ENCODE measurements at places on chromosomes 5 and 9. TPM values are rescaled to one million over a fixed set of nuclear protein-coding genes. Genes with fewer than 3 reads are reported as not detected.

DNA sequence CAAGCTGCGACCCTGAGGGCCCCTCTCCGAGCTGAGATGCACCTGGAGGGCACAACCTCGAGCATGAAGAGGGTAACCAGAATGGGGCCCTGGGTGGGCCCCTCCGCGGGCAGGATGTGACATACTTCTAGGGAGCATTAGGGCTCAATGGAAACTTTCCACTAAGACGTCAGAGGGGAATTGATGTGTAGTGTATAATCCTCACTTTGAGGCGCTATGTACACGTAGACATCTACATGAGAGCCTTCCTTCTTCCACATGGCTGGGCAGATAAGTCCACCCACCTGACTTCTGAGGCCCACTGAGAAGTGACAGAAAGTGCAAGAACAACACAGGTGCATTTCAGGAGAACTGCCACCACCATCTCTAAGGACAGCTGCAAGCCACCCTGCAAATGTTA, 61.0 kb downstream of the DAP start:
- DNase-seq, result no peak

FOXD4 gene
- 0.18 TPM for total RNA-seq

GRCh38 chr9:99347568-99347967, 125.5 kb downstream of the SEC61B start:
- no peak for DNase-seq

DNA sequence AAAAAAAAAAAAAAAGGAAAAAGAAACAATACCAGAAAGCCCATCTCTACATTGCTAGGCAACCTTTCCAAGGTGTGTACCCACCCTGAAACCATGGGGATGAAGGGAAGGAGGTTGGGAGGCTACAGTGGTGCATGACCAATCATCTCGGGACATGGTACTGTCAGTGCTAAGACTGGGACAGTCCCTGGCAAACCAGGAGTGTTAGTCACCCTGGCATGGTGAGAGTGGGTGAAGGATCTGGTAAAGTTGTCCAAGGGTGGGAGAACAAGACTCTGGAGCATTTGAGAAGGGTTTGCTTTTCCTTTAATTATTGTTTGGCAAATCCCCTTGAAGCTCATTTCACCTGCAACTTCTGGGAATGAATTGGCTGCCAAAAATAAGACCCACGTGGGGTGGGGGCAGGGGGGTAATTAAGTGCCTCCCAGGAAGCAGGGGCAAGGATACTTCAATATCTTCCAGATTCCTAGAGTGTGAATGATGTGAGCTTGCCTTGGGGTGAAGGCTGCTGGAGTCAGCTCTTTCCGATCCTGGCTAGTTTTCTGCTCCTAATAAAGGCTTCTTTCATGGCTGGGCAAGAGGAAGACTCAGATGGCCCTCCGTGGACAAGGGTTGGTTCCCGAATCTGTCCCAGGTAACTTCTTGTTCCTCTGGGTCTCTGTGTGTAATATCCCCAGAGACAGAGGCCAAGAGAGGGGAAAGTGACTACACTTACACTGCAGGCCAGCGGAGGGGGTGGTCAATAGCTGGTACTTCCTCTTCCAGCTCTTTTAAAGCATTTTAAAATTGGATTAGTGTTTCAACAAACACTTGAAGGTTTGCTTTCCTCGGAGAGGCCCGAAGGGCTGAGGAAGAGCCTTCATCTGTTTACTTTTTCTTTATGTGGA, 61.6 kb upstream of the SPRY4 start:
- DNase-seq, result no peak

- no peak for DNase-seq
These were observed 1.6 kb downstream of the DCAF12 start for GRCh38 chr9:34124926-34125325.

DNA sequence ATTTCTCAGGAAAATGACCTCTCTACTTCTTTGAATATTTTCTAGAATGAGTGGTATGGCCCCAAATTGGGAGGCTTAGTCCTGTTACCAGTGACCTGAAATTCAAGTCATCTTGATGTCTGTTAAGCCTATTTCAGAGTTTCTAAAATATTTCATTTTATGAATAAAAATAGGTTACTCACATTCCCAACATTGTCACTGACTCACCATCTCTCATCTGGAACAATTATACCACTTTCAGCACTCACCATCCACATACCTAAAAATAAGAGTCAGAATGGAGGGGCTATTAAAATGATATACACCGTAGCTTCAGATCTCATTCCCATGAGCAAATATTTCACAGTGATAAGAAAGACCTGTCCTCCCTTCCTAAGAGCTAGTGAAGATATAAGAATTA, 71.8 kb downstream of the KIAA1958 start:
- peak; percentile 79 for DNase-seq

OTP gene
- total RNA-seq, result not detected

DNA sequence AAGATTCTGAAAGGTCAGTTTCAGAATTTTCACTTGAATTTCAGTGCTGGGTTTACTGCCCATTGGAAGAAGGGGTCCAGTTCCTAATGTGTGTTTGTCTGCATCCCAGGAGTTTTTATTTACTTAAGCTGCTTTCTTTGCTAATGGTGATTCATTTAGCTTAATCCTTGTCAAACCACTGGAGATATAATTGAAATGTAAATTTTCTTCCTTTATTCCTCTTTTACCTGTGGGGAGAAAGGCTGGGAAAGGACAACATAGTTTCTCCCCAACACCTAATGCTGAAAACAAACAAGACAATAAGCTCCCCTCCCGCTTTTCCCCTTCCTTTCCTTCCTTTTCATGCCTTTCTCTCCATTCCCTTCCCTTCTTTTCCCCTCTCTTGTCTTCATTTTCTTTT, 185.8 kb downstream of the KCTD16 start:
- DNase-seq, result no peak

FKTN gene
- total RNA-seq, result 31.2 TPM

- no peak for DNase-seq
These were observed 52.7 kb downstream of the PIK3R1 start for GRCh38 chr5:68268101-68268851.

DNA sequence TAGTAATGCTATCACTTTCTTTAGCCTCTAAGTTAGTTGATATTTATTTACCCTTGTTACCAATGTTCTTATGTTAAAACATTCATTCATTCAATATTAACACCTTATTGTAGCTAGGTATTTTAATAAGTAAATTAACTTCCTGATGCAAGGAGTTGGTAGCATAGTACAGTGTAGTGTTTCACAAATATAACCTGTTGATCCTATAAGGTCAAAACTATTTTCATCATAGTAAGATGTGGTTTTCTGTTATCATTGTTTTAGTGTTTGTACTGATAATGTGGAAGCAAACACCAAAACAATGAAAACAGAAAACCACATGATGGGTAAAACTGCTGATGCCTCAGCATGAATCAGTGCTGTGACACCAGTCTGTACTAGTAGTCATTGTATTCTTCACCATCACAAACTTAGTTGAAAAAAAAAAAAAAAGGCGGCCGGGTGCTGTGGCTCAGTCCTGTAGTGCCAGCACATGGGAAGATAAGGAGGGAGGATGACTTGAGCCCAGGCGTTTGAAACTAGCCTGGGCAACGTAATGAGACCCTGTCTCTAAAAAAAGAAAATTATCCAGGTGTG, 36.5 kb downstream of the ZCCHC7 start:
- DNase-seq, result peak; percentile 13

DNA sequence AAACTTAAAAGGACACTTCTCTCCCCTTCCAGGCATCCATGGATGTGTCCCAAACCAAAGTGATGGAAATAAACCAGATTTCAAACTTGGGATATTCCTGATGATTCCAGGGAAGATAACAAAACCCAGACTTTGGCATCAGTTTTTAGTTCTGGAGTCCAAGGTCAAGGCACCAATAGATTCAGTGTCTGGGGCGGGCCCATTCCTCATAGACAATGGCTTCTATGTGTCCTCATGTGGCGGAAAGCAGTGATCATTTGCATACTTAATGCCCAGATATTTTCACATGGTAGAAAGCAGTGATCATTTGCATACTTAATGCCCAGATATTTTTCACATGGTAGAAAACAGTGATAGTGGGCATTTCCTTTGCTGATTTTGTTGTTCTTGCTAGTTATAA, 151.4 kb upstream of the DAP start:
- no peak for DNase-seq

GRCh38 chr5:37568018-37568753, 189.1 kb downstream of the WDR70 start:
- DNase-seq, result no peak

- no peak for DNase-seq
These were observed 752 bp downstream of the TSTD2 start for GRCh38 chr9:97632248-97632984.

- DNase-seq, result no peak
These were observed 62.1 kb downstream of the MCTP1 start for GRCh38 chr5:95222836-95223235.

GFRA3 gene
- total RNA-seq, result not detected

UNC5A gene
- total RNA-seq, result not detected

DNA sequence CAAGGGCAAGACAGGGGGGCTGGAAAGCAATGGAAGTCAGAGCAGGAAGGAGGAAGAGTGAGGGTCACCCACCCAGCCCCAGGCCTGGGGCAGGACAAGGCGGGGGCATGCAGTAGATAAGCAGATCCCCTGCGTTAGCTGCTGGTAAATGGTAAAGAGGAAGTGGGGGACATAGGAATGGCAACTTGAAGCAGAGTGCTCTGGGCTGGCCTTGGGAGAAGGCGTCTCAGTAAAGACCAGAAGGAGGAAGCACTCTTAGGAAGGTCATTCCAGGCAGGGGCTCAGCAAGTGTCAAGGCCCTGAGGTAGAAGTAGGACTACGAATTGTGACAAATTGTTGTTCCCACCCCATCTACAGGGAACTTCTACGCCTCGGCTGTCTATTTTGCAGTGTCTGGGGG, 15.1 kb downstream of the TCOF1 start:
- DNase-seq, result no peak

DNA sequence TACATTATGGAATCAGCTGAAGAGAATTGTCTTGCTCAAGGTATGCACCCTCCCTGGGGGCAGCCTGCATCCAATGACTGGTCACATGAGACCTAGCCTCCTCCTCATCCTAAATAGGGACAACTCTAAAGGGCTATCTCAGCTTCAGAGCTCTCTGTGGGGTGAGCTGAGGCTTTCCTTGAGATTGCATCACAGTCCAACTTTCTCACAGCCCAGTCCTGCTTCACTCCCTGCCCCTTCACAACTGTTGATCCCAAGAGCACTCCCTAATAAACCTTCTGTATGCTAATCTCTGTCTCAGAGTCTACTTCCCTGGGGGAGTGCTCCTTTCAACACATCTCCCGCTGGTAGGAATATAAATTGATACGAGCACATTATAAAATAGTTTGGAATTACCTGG, 44.1 kb upstream of the ERBIN start:
- DNase-seq, result no peak

DNA sequence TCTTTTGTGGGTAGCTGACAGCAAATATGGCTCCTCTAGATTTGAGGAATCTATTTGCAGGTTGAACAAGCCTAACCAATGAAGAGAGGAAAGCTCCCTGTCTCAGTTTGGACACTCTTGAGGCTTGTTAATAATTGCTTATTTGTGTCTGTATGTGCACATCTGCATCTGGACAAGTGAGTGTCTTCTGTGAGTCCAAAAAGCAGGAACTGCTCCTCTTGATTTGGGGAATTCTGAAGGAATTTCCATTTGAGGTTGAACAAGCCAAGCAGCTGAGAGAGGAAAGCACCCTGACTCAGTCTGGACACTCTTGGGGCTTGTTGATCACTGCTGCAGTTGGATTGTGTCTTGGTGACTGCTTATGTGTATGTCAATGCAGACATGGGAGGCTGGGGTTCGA, 211.6 kb downstream of the DTWD2 start:
- DNase-seq, result no peak

SLC6A3 gene
- total RNA-seq, result not detected

ZFP37 gene
- 2.3 TPM for total RNA-seq

ATP6V0E1 gene
- 447 TPM for total RNA-seq

C5orf58 gene
- total RNA-seq, result not detected

GRCh38 chr5:179792612-179793467, 946 bp upstream of the LTC4S start:
- DNase-seq, result no peak

- peak; percentile 54 for DNase-seq
These were observed 131.8 kb upstream of the ACOT12 start for GRCh38 chr5:81525690-81526089.

DNA sequence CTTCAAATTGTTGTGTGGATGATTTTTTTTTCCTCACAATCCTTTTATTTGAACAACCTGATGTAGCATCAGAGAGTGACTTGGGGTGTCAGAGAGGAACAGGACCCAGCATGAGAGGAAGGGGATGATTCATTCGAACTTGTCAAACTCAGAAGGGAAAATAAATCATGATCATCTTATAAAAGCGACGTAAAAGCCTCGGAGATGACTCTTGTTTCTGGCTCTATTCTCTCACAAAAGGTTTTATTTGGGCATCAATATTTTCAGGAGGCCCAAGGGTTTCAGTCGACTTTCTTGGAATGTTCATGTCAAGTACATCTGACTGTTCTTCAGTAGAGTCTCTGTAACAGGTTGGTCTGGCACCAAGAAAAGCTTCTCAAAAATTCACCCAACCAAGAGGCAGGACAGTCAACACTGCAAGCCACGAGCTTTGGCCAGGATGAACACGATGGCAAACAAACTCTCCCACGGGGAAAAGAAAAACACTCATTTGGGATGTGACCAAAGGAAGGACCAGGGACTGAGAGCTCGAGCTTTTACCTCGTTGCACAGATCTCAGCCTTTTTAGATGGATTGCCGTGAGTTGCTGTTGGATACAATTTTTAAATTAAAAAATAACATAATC, 55.1 kb downstream of the ANKH start:
- DNase-seq, result no peak

- no peak for DNase-seq
These were observed 66.8 kb downstream of the PLPP1 start for GRCh38 chr5:55467862-55468551.

SLC25A48 gene
- total RNA-seq, result not detected

DNA sequence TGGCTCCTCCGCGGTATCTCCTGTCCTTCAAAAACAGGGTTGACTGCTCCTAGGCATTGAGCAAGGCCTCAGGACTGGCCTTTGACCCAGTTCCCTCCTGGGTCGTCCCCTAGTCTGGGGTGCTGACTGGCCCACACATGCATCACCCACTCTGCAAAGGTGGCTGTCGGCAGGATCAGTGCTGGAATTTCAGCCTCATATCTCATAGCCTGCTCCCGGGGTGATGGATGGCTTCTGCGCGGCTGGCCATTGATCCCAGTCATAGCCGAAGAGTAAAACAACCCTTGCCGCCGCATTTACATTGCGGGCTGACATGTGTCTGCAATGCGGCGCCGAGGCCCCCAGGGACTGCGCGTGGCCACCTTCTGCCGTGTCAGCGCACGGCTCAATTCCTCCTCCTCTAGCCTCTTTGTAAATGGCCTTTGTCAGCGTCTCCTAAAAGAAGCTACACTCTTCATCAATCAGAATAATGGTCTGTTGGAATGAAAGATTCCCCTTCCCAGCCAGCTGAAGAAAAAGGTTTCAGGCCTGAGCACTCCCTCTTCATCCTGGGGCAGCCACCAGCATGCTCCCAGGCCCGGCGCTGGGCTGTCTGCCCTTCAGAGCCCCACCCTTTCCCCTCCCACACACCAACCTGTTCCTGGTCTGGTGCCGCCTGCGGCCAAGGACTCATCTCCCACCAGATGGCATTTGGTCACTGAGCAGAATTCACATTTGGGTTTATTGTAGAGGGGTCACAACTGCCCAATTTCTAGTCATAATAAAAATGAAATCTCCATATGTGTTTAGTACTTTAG, 159.0 kb downstream of the PJA2 start:
- DNase-seq, result no peak

GALNT12 gene
- not detected for total RNA-seq

Data from HFFc6 (cell line).